ENCODE measurements at places on chromosomes 3 and 15. TPM values are rescaled to one million over a fixed set of nuclear protein-coding genes. Genes with fewer than 3 reads are reported as not detected.

GRCh38 chr3:142105991-142106390 is 43.4 kb downstream of the TFDP2 start:
- DNase-seq: no peak

GRCh38 chr3:88105325-88105724 is 44.4 kb upstream of the C3orf38 start:
- no peak for DNase-seq

DNA sequence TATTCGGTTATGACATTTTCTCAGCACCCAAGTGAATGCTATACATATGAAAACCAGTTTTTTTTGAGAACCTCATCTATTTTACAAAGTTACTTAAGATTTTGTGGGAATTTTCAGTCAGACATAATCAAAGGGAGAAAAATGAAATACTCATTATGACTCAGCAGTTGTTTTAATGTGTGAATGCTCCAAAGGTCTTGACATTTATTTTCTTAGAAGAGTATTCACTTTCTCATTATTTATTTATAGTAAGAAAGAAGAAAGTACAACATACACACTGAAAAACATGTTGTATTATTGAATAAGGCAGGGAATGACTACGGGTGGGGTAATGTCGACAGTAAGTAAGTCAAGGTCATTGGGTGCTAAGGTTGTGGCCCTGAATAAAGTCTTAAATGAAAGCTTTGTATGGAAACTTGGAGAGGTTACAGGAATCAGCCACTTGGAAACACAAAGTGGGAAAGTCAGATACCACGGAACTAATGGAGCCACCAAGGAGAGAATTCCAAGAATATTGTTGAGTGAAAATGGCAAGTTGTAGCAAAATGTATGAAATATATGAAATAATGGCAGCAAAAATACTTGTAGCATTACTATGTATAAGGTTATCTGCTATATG is 844.5 kb downstream of the TBL1XR1 start:
- DNase-seq: no peak

DNA sequence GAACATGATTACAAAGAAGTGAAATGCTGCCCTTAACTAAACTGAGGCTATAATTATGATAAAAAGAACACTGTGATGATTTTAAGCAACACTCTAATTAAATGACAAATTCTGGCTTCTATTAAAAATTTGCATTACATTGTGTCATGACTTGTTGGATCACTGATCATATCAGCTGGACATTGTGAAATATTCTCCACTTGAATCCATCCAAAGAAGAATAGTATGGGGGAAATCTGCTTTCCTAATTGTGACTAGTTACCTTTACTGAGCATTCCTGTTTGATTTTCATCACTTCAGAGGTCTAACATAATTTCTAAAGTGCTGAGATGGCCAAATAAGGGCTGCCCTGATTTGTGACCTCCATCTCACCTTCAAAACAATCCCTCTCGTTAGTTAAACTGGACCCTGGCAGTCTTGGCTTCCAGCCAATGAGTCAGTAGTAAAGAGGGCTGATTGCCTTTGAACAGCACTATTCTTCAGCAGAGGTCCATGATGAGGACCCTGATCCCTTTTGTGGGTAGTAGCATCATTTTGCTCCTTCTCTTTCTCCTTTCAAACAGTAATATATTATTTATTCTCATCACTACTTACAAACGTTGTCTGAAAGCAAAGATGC is 53.5 kb upstream of the LEKR1 start:
- peak; percentile 37 for DNase-seq

DNA sequence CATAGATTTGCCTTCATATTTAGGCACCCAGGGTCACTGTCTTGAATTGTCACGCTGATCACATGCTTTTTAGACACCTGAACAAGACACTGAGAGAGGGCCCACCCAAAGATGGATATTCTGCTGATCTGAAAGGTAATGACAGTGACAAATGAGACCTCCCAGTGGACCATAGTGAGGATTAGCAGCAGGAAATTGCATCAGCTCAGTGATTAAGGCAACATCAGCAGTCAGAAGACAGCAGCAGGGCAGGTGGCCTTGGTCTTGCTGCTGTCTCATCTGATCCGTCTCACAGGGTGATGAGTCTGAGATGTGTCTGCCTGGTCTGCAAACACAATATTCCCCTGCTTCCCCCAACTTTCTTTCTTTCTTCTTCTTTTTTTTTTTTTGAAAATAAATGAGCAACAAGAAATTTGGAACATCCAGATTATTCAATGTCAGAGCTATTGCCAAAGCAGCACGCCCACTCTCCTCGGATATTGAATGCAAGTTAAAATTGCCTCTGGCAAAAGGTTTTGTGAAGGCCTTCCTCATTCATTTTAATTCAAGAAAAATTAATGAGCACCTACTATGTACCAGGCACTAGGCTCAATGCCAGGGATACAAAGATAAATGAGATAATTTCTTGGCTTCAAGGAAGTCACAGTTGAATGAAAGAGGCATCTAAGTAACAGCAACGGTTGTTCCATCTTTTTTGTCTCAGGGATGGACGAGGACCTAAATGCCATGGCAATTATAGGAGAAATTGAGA is 14.1 kb downstream of the OTOL1 start:
- peak; percentile 27 for DNase-seq

BFSP2 gene
- not detected for total RNA-seq

LRRIQ4 gene
- total RNA-seq: not detected

DNA sequence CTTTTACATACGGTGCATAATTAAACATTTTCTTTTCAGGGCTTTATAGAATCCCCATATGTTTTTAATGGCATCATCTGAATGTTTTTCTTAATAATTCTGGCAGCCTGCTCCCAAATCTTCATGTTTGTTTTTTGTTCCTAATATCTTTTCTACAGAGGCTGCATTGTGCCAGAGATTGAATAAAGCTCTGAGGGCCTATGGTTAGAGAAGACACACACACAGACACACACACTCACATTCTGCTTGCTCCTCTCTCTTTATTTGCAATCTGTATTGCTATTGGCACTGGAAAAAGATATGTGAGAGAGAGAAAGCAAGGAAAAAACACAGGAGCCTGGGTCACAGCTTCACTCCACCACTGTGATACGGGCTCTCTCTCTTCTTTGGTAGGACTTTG is 136.0 kb downstream of the MECOM start:
- DNase-seq: no peak

- DNase-seq: no peak
Observed at GRCh38 chr3:195755791-195756676, 35.3 kb downstream of the MUC20 start.

GRCh38 chr3:115727135-115727534 is 103.8 kb downstream of the GAP43 start:
- no peak for DNase-seq

PTX3 gene
- 56.4 TPM for total RNA-seq

ADPGK gene
- 67.7 TPM for total RNA-seq

CKMT1A gene
- not detected for total RNA-seq

FRMD5 gene
- 28.1 TPM for total RNA-seq

TTC23 gene
- total RNA-seq: 11.9 TPM
